ENCODE measurements at places on chromosomes 13 and 19. TPM values are rescaled to one million over a fixed set of nuclear protein-coding genes. Genes with fewer than 3 reads are reported as not detected.

GRCh38 chr13:71274923-71275608, 591.9 kb downstream of the DACH1 start:
- H3K27me3 ChIP-seq = no peaks in the 10 kb centered on the region
- H3K4me1 ChIP-seq = no peaks in the 10 kb centered on the region
- DNase-seq = no peak
- no peak overlapping the region for H3K4me3 ChIP-seq
- no peak overlapping the region for H3K27ac ChIP-seq

DNA sequence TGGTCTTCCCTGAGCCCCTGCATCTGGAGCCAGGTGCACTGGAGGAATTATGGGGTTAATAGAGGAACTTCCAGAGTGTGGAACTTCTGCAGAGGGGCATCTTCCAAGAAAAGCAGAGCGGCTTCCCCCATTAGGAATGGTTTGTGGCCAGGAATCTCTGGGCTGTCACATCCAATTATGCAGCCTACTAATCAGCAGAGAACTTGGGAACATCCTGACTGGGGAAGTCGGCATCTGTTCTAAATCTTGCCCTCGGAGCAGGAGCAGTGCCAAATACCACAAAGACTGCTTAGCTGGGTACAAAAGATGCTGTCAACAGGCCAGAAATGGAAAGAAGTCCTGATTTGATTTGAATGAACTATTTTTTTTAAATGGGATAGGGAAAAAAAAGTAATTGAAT, 435.1 kb downstream of the ZNF536 start:
- peaks cover 19% of the 10 kb centered on the region for H3K27me3 ChIP-seq
- no peak overlapping the region for H3K4me3 ChIP-seq
- H3K4me1 ChIP-seq = no peaks in the 10 kb centered on the region
- no peaks in the 10 kb centered on the region for H3K36me3 ChIP-seq
- no peak overlapping the region for H3K27ac ChIP-seq

GRCh38 chr13:107715496-107715895, 499.8 kb downstream of the LIG4 start:
- no peaks in the 10 kb centered on the region for H3K27me3 ChIP-seq
- no peak overlapping the region for H3K4me3 ChIP-seq
- H3K4me1 ChIP-seq = peaks cover 10% of the 10 kb centered on the region

GRCh38 chr13:111961236-111961635, 105.7 kb upstream of the SOX1 start:
- H3K4me3 ChIP-seq = no peak overlapping the region
- no peak for DNase-seq
- H3K4me1 ChIP-seq = no peaks in the 10 kb centered on the region
- H3K36me3 ChIP-seq = no peaks in the 10 kb centered on the region
- H3K27me3 ChIP-seq = peaks cover 9% of the 10 kb centered on the region

GRCh38 chr13:24230428-24231072, 70.0 kb downstream of the SPATA13 start:
- no peak for DNase-seq
- no peak overlapping the region for H3K4me3 ChIP-seq
- H3K27me3 ChIP-seq = no peaks in the 10 kb centered on the region
- H3K36me3 ChIP-seq = no peaks in the 10 kb centered on the region

DNA sequence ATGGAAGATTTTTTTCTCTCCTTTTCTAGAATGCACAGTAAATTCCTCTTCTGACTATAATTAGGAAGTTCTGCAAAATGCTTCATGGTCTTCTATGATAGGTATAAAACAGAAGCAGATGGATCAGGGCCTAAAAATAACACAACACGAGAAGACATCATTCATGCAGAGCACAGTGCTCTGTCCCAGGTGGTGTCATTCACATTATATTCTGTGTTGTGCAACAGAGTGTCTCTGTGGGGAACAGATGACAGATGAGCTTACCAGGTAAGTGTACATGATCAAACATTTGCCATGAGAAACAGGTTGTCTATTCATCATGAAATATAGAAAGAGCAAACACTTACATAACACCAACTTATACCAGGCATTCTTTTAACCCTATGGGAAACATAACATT, 288.3 kb downstream of the KCTD12 start:
- no peaks in the 10 kb centered on the region for H3K36me3 ChIP-seq
- no peak overlapping the region for H3K4me3 ChIP-seq
- no peak overlapping the region for H3K27ac ChIP-seq
- DNase-seq = no peak

Gene C5AR2
- not detected for total RNA-seq

Gene ZNF544
- 95.9 TPM for total RNA-seq

Gene ZNF93
- 29.1 TPM for total RNA-seq

Gene SH2D3A
- total RNA-seq = 1.6 TPM

Gene CFAP97D2
- not detected for total RNA-seq

Gene ZNF146
- total RNA-seq = 57.4 TPM

Gene PPP1R37
- total RNA-seq = 64.9 TPM
